ENCODE measurements at places on chromosomes 4 and X. TPM values are rescaled to one million over a fixed set of nuclear protein-coding genes. Genes with fewer than 3 reads are reported as not detected.

- no peaks in the 10 kb centered on the region for H3K4me1 ChIP-seq
- H3K36me3 ChIP-seq, result no peaks in the 10 kb centered on the region
- H3K27me3 ChIP-seq, result no peaks in the 10 kb centered on the region
- H3K4me3 ChIP-seq, result no peak overlapping the region
- DNase-seq, result no peak
Observed at GRCh38 chr4:89298155-89298554, 9.4 kb downstream of the GPRIN3 start.

- no peak for DNase-seq
- no peaks in the 10 kb centered on the region for H3K27me3 ChIP-seq
- H3K36me3 ChIP-seq, result no peaks in the 10 kb centered on the region
- no peak overlapping the region for H3K4me3 ChIP-seq
- H3K4me1 ChIP-seq, result no peaks in the 10 kb centered on the region
Observed at GRCh38 chrX:34365471-34365870, 233.4 kb upstream of the FAM47A start.

- H3K36me3 ChIP-seq, result no peaks in the 10 kb centered on the region
- DNase-seq, result no peak
- no peaks in the 10 kb centered on the region for H3K4me1 ChIP-seq
- no peak overlapping the region for H3K27ac ChIP-seq
Observed at GRCh38 chr4:68249434-68249833, 3.9 kb upstream of the TMPRSS11B start.

- DNase-seq, result no peak
- H3K36me3 ChIP-seq, result no peaks in the 10 kb centered on the region
- no peak overlapping the region for H3K27ac ChIP-seq
- no peak overlapping the region for H3K4me3 ChIP-seq
- H3K27me3 ChIP-seq, result no peaks in the 10 kb centered on the region
Observed at GRCh38 chr4:147538711-147539110, 57.8 kb downstream of the EDNRA start.

CD38 gene
- total RNA-seq, result 9.3 TPM

DNA sequence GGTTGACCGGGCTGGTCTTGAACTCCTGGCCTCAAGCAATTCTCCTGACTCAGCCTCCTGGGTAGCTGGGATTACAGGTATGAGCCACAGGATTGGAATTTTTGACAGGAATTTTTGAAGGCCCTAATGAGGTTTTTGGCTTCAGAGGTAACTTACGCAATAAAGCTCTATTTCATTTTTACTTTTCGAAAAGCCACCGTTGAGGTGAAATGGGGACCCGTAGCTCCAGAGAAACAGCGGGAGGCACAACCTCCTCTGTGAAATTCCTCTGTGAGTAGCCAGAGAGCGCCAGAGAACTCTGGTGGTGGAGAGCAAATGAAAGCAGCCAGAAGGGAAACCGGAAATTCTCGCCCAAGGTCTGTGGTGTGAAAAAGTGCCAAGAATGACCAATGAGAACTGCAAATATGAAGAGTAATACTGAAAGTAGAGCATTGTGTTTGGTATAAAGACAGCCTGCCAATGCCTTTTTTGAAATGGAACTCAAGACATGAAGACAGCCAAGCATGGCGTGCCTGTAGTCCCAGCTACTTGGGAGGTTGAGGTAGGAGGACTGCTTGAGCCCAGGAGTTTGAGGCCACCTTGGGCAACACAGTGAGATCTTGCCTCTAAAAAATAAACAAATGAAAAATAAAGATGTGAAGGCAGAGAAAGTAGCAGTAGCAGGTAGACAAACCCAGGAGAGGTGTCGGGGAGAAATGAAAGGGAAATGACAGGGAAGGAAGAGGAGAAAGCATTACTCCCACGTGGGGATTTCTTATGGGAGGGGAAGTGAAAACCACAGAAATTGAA, 33.0 kb upstream of the TMEM131L start:
- no peak overlapping the region for H3K27ac ChIP-seq
- H3K4me3 ChIP-seq, result no peak overlapping the region
- no peaks in the 10 kb centered on the region for H3K27me3 ChIP-seq

GRCh38 chrX:119222932-119223331, 13.2 kb upstream of the PGRMC1 start:
- no peak overlapping the region for H3K27ac ChIP-seq
- no peaks in the 10 kb centered on the region for H3K4me1 ChIP-seq
- no peak overlapping the region for H3K4me3 ChIP-seq
- DNase-seq, result no peak
- H3K36me3 ChIP-seq, result no peaks in the 10 kb centered on the region

PHOX2B gene
- not detected for total RNA-seq

DNA sequence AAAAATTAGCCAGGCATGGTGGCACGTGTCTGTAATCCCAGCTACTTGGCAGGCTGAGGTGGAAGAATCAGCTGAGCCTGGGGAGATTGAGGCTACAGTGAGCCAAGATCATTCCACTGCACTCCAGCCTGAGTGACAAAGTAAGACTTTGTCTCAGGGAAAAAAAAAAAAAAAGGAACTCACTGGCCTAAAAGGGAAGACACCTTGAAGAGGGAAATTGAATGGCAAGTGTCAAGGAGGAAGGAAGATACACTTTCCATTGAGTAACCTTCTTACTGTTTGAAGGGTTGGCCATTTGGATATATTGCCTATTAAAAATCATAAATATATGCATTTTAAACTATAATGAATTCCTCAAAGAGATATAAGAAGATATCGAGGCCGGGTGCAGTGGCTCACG, 147.5 kb upstream of the FAM241A start:
- H3K36me3 ChIP-seq, result no peaks in the 10 kb centered on the region
- no peak for DNase-seq
- no peak overlapping the region for H3K27ac ChIP-seq
- no peaks in the 10 kb centered on the region for H3K27me3 ChIP-seq
- H3K4me1 ChIP-seq, result no peaks in the 10 kb centered on the region

Measured in aorta (tissue), 5 donors.